Activated CD4-positive, alpha-beta T cell treated with anti-CD3 and anti-CD28 coated beads, Interleukin-2, amount 50 U/mL, for 4 hours (primary cell): ENCODE measurements at places on chromosomes 6 and 20.

- DNase-seq: no peak
These were observed 419.5 kb upstream of the ID4 start for GRCh38 chr6:19417713-19418112.

DNA sequence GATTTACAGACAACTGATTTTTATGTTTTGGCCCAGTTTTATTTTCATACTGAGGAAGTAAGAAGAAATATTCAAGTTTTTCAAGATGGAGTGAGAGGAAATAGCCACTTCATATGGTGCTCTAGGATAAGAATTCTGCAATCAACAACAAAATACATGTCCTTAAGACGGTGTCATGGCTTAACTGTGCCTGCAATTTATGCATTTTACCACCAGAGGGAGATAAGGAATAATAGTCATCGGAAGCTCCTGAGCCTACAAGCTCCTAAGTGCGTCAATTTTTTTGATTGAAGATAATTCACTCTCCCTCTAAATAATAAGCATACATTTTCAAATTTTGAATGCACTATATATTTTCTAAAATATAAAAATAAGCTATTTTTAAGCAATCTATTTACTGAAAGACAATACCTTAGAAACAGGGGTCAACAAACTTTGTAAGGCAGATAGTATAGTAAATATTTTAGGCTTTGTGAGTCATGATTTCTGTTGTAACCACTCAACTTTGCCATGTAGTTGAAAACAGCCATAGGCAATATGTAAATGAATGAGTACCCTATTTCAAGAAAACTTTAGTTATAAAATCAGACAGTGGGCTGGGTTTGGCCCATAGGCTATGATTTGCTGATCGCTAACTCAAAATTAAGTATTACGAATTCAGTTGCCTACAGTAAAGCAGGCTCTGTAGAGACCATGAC lies 230.9 kb upstream of the DTNBP1 start:
- DNase-seq: no peak

- DNase-seq: no peak
These were observed 1.2 kb upstream of the PNPLA1 start for GRCh38 chr6:36268478-36269275.

GRCh38 chr6:84333842-84334241 lies 106.4 kb upstream of the CEP162 start:
- DNase-seq: no peak

GRCh38 chr20:21089391-21089790 lies 16.8 kb downstream of the LINC00237 start:
- no peak for DNase-seq

DNA sequence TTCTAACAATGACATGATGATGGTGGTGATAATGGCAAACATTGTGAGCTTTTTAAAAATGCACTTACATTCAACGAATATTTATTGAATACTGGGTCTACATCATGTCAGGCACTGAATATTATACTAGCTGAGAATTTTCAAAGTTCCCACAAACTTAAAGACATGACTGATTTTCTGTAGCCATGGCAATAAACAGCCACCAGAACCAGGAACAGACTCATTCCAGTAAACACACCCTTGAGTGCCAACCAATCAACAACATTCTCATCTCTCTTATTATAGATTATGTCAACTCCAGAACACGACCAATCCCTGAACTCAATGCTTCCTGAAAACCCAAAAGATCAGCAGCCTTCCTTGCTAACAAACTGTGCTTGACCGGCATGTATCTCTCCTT lies 212.4 kb upstream of the RUNX2 start:
- no peak for DNase-seq

DNA sequence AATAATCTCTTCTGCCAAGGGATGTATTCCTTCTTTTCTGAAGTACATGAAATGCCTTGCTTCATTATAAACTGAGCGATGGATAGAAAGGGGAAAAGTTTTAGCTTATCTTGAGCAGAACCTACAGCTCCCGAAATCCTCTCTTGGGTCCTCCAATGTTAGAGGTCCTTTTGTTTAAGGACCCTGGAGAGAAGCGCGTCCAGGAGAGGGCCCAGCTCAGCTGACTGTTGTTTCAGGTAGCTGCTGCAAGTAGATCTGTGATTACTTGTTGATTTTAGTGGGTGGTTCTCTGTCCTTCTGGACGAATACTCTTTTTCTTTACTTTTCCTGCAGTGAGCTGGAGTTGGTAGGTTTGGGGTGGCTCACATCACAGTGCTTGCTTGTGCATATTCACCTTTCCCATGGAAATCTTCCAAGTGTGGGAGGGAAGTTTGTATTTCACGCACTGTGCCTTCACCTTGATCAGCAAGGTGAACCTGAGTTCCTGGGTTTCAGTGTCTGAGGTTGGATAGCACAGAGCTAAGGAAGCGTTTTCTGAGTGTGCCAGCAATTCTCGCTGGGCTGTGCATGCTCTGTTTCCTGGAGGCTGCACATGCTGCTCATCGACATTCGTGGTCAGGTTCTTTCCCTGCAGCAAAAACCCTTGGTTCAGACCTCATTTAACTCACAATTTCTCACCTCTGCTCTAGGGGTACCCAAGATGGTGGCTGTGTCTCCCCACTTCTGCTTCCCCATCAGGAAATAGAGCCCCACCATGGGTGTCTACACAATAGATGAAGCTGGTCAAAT lies 176.3 kb downstream of the JARID2 start:
- no peak for DNase-seq

GRCh38 chr6:79954849-79955248 lies 7.5 kb upstream of the ELOVL4 start:
- DNase-seq: no peak
